ENCODE measurements at places on chromosomes 2 and 18. TPM values are rescaled to one million over a fixed set of nuclear protein-coding genes. Genes with fewer than 3 reads are reported as not detected.

DNA sequence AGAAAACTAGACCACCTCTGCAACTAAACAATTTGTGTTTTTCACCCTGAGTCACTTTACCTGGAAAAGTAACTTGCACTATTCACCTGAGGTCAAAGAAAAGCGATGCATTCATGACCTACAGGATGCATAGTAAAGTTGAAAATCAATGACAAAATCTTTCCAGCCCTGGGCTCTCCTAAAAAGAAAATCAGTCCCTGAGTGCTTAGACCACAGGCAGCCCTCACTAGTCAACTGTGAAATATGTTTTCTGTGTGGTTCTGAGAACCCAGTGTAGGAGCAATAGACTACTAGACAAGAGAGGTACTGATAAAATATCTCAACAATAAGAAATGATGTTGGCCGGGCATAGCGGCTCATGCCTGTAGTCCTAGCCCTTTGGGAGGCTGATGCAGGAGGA lies 133.1 kb downstream of the TXNL1 start:
- no peak for DNase-seq

- no peak for DNase-seq
These were observed 58.4 kb downstream of the UBE2E3 start for GRCh38 chr2:181038796-181039195.

DNA sequence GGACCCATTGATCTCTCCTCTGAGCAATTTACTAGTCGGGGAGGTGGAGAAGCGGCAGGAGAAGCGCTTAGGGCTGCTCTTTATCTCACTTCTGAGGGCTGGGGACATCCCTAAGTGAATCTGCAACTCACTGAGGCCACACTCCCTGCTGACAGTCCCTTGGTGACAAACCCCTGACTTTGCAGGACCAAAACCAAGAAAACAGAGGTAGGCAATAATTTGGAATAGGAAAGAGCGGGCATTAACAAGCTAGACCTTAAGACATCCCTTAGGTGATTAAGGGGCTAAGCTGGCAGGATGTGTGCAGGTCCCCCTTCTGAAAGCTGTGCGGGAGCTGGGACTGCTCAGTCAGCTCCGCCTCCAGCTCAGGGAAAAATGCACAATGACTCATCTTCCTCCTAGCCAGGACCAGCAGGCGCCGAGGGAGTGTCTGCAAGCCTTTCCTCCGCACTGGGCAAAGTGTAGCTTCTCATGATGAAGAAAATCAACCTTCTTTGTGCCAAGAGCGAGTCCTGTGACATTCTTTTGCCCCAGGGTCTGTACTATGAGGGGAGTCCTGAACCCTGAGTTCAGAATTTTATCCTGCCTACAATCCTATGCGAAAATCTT lies 63.3 kb downstream of the BOD1L2 start:
- peak; percentile 88 for DNase-seq

DNA sequence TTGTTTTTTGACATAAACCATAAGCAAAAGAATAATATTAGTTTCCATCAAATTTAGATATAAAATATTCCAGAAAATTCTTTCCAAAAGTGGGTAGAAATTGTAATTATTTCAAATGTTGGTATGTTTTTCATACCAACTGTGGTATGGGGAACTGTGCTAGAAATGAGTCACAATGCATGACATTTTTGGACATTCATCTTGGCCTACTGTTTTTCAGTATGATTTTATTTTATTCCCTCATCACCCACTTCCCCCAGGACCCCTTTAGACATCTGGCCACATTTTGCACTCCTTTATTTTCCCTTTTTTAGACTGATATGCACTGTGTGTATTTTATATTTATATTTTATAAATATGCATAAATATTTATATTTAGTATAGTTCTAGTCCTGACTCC lies 97.1 kb downstream of the DPP4 start:
- no peak for DNase-seq

DNA sequence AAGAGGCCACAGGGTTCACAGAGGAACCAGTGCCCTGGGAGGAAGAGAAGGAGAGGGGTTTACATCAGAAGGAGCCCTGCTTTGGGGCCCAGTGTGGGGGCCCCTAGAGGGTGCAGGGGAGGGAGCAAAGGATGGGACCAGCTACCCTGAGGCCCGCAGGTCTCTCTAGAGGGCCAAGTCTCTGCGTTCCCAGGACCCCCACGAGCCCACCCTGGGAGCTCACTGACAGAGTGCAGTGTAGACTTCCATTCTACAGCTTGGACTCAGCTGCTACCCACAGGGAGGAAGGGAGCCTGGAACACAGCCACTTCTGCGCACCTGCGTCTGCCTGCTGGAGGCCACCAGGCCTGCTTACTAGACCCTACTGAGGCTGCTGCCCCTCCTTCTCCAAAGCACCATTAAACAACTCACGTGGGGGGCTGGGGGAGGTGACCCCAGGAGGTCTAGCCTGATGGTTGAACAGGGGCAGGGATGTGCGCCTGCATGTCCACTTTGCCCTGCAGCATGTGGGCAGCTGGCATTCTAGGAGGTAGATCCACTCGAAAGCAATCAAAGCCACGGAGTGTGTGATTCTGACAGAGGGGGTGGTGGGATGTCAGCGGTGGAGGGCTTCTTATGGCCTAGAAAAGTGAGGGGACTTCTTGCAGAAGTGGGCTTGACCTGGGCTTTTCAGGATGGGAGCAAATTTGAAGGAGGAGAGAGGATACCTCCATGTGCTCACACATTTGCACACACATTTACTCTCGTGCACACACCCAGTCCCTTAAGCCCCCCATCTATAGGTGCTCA lies 90.2 kb downstream of the ZFP36L2 start:
- no peak for DNase-seq

DNA sequence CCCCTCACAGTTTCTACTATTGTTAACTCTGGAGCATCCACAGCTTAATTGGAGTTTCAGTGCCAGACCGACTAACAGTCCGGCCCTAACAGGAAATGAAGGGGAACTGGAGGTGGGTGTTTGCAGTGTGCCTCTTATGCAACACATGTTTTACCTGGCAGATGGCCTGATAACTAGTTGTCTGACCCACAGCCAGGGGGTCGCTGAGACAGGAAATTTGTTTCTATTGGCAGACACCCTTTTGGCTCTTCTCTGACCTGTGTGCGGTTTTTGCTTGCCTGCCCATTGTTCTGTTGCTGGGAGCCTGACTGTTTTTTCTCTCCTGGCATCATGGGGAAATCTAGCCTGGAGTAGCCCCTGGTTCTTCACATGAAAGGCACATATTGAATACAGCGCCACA lies 1329.8 kb downstream of the DSC3 start:
- no peak for DNase-seq

DNA sequence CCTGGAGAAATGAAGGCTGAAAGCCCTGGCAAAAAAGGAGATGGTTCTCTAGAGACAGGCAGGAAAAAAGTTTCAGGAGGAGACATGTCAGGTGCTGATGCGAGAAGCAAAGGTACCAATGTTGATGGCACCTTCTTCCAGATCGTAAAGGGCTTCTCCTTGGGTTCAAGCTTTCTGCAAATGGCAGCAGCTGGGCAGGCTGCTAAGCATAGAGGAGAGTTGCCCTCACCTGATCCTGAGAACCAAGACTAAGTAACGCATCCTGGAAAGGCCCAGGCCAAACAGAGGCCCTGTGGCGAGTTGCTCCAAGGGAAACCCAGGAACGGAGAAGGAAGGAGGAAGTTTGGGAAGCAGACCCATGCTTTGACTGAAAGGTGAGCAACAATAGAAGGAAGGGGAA lies 23.6 kb upstream of the AFTPH start:
- DNase-seq: no peak

DNA sequence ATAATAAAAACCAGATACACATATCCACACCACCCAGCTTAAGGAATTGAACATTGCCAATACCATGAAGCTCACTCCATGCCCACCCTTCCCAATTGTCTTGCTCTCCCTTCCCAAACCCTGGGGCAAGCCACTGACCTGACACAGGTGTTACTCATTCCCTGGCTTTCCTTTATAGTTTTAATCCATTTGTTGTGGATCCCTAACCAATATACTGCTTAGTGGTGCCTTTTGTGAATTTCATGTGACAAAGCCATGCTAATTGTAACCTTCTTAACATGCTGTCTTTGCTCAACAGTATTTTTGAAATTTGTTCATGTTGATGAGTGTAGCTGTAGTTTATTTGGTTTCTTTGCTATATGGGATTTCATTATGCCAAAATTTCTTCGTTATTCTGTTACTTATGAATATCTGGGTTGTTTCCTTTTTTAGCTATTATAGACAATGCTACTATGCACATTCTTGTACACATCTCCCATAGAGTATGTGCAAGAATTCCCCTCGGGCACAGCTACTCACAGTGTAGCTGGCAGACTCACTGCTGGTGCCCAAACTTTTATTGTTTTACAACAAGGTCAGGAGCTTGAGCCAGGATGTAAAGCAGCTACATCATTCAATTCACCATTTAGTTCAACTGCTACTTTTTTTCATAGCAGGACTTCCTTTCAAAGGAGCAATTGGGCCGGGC lies 90.8 kb upstream of the ATL2 start:
- no peak for DNase-seq

- peak; percentile 16 for DNase-seq
These were observed 183.6 kb downstream of the THADA start for GRCh38 chr2:43412114-43412753.

Gene CYRIA
- 25.2 TPM for total RNA-seq

Gene VWC2L
- total RNA-seq: not detected

Gene FHL2
- total RNA-seq: 67.9 TPM

Gene ANKRD23
- total RNA-seq: 5.7 TPM

Gene UPP2
- not detected for total RNA-seq

All from A172 (cell line).